ENCODE measurements at places on chromosomes 4 and X.

DNA sequence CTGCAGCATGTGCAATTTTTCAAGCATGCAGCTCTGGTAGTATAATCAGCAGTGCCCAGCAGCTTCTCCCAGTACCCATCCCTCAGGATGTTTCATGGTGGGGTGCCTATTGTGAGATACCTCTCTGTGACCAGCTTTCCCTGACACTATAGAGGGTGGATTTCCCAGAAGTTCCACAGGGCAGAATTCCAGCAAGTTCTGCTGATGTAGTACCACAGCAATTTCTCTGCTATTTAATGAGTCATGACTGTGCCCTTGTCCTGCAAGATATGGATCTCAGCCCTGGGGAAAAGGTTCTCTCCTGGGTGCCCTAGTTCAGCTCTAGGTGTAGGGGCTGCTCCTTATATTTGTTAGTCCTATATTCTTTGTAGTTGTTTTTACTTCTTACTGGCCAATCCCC, 174.8 kb downstream of the ENOX2 start:
- no peak for DNase-seq

GRCh38 chrX:154967603-154968002, 54.9 kb downstream of the F8 start:
- no peak for DNase-seq

DNA sequence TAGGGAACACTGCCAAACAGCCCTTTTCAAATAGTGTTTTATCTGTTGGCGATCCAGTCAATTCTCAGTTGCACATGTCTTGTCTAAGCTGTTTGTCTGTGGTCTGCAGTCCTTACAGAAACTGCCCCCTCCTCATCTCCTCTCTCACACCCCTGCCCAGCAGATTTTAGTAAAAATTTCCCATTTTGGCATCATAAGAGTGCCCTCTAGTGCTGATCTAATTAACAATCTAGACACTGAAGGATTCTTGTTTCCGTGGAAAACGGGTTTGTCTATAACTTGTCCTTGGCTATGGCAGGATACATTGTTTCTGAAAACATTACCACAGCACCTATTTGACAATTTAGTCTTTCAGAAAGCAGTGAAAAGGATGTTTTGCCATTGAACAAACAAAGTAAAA, 227.2 kb upstream of the MBNL3 start:
- no peak for DNase-seq

DNA sequence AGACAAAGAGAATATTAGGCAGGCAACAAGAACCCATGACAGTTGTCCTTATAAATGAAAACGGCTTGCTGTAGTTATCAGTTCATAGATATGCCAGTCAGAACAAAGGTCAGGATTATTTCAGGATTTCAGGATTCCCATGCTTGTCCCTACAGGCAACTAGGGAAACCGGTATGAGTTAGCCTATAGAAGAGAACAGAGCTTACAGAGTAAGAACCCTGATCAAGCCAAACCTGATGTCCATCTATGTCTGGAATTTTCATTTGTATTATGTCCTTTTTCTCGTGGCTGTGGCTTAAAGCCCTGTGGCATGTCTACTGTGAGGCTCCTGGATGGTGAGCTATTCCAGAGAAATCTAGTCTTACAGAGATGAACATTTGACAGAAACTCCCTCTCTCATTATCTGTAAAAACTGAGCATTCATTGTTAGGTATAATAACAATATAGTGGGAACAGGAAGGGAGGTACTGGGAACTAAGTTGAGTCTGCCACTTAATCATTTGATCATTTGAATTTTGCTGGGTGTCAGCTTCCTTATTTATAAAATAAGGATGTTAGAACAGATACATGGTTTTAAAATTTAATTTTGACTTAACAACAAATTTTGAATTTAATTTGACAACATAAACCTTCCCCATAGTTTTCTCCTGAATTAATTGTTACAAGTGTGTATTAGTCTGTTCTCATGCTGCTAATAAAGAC, 129.5 kb upstream of the KLF3 start:
- no peak for DNase-seq

- DNase-seq: no peak
Measured at GRCh38 chrX:9184211-9184610, 150.3 kb upstream of the FAM9B start.

DNA sequence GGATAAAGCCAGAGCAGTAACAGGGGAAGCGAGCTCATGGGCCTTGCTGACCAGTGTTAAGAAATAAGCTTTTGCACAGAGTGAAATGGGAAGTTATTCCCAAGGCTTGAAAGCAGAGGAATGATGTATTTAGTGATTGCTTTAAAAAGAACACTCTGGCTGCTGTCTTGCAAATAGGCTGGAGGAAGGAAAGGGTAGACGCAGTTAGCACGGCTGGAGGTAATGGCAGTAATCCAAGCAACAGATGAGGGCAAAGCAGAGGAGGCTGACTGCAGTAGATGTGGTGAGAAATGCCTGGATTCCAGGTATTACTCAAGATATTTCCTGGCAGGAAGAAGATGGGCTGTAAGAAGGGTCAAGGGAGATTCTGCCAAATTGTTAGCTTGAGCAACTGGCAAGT, 1342.3 kb upstream of the AGA start:
- DNase-seq: no peak

DNA sequence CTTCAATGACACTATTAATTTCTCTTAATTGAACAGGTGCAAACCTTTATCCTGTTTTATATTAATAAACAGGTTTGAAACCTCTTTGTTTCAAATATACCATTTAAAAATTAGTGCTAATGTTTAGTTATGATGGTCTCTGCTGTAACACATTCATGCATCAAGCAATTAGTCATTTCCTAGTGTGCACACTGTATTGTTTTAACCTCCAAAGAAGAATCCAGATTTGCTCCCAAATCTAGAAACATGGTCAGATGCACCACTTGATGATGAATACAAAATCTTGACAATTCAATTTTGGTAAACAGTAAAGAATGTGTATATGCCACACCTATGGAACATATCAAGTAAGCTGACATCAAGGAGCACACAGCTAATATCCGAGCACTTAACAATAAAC, 157.1 kb downstream of the TRIML1 start:
- no peak for DNase-seq

DNA sequence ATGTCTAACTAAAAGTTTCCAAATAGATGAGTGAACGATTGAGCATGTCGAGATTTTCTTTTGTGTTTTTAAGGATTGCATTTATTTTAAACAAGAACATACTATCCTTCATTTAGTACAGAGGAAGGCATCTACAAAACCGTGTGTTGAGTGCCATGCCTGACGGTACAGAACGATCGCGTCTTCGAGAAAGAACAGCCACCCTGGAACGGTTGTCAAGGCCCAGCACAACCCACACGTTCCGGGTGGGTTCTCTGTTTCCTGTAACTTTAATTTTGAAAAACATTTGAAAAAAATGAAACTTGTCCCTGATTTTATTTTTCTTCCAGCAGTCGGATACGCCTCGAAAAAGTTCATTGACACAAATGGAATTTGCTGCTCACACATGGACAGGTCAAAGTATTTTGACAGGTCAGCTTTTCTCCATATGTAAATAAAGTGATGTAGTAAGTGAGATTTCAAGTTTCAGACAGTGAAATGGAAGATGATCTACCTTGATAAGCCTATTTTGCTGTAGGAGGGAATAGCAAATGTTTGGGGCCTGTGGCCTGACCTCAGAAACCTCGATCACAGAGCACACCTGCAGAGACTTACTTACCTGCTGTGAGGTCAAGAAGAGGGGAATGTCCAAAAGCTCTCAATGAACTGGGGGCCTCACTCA, 24.4 kb upstream of the CYP4V2 start:
- no peak for DNase-seq

DNA sequence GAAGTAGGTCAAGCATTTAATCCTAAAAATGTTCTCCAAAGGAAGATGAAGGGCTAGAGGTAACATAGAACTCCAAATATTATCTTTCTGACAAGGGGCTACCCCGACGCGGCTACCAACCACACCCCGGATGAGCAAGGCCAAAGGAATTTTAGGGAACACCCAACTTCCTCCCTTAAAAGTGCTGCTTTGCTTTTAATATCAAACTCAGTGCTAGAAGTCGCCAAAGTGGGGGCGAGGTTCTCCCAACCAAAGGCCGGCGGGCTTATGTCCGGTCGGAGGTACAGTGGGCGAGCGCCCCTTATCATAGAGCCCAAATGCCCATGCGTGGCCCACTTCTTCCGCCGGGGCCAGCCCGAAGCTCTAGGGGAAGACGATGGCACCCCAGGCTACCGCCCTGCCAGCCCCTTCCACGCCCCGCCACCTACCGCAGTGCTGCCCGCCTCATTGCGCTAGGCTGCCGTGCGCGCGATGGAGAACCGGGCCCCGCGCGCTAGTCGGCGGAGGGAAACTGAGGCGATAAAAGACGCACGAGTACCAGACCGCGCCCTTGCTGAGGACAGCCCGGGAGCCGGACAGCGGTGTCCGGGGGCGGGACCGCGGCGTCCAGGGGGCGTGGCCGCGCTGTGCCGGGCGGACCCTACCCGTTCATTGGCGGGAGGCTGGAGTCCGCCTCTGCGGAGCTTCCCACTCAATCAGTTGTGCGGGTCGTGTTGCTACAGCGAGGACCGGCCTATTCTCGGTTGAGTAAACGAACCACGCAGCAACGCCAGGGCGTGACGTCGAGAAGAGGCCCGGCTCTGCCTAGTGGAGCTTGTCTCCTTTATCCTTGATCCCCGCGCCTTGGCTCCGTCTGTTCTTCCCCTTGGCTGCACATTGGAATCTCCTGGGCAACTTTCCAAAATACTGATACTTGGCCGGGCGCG, at the start of gene ACOT9:
ACOT9 (minus strand) TSS at position 580 of the 926 bp plus-strand sequence; CDS start at position 448, 132 bp downstream.
- peak; percentile 65 for DNase-seq

DNA sequence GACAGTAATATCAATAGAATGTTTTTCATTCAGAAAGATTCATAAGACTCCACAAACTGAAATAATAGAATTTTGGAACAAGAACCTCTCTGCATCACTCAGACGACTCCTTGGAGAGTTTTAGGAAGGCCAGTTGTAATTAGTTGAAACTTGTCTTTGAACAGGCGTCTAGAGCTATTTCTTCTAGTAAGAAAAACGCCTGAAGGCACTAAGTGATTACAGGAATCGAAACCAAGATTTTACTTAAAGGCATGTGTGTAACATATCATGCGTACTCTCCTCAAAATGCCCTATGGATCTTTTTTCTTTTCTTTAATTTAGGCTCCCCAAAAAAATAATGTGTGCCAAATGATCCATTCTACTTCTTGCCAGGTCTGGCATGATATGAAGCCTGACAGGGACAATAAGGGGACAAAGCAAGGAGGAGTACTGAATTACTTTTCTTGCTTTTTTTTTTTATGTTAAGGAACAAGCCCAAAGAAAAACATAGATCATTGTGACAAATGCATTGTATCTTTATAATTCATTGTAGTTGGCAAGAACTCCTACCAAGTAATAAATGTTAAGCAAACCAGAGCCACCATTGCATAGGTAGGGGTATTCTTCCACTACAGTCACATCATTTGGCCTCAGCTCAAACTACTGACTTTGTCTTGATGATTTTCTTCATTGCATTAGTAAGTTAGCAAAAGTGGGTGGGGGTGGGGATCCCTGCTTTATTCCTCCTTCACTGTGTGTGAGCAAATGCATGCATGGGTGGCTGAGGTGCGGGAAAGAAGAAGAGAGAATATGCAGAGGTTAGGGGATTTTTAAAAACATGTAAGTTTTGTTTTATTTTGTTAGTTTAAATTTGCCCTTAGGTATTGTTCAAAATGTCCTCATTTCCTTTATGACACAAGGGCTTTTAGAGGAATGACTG, 79.9 kb upstream of the ATOH1 start:
- DNase-seq: no peak

DNA sequence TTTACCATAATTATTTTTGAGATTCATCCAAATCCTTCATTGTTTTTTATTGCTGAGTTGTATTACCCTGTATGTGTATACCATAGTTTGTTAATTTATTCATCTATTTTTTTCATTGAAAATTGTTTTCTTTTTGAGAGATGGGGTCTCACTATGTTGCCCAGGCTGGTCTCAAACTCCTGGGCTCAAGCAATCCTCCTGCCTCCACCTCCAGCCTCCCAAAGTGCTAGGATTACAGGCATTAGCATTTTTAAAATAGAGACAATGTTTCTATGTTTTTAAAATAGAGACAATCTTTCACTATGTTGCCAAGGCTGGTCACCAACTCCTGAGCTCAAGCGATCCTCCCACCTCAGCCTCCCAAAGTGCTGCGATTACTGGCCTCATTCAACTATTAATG, 1.6 kb upstream of the MAGIX start:
- no peak for DNase-seq

- no peak for DNase-seq
Measured at GRCh38 chr4:42713391-42713790, 56.5 kb upstream of the ATP8A1 start.

DNA sequence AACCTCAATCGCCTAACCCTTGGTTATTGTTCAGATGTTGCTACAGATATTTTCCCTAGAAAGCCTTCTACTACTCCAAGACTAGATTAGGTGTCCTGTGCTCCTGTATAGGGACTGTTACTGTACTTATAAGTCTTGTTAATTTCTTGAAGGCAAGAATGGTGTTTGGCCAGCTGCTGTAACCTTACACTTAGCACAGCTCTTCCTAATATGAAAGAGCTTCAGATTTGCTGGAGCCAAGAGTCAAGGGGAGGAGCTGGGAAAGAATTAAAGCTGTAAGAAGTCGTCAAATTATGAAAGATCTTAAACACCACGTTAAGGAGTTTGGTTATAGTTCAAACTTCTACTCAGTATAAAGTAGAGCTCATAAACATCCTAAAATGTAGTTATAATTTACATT, 245.9 kb upstream of the TLL1 start:
- DNase-seq: no peak

GRCh38 chr4:147479786-147480185, 1.1 kb upstream of the EDNRA start:
- no peak for DNase-seq

DNA sequence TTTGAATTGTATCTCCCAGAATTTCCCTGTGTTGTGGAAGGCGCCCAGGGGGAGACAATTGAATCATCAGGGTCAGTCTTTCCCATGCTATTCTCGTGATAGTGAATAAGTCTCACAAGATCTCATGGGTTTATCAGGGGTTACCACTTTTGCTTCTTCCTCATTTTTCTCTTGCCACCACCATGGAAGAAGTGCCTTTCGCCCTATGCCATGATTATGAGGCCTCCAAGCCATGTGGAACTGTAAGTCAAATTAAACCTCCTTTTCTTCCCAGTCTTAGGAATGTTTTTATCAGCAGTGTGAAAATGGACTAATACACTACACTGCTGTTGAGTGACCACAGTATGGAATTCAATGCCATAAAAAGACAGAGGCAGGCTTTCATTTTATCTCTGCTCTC, 12.2 kb downstream of the CENPC start:
- DNase-seq: no peak

Measured in stimulated activated CD8-positive, alpha-beta memory T cell treated with anti-CD3 and anti-CD28 coated beads, Interleukin-7, amount 100 ng/mL, for 4 hours (primary cell).